ENCODE measurements at places on chromosomes 4 and X. TPM values are rescaled to one million over a fixed set of nuclear protein-coding genes. Genes with fewer than 3 reads are reported as not detected.

The IL21 gene
- not detected for total RNA-seq

The FDCSP gene
- total RNA-seq = not detected

The FREM3 gene
- total RNA-seq = not detected

The NSUN7 gene
- 1.6 TPM for total RNA-seq

The TMEM187 gene
- 6.7 TPM for total RNA-seq

The TEX13C gene
- not detected for total RNA-seq

The RAB40A gene
- not detected for total RNA-seq

The RBM47 gene
- total RNA-seq = 2.0 TPM

The CXCL11 gene
- total RNA-seq = 6.4 TPM

The FRAS1 gene
- 23.1 TPM for total RNA-seq

The ANXA3 gene
- total RNA-seq = 116 TPM

The CXCL13 gene
- total RNA-seq = not detected

The LONRF3 gene
- total RNA-seq = 5.2 TPM

The PRRG3 gene
- not detected for total RNA-seq

The THAP9 gene
- total RNA-seq = 2.3 TPM

The TRIM61 gene
- total RNA-seq = not detected

The STOX2 gene
- total RNA-seq = 1.1 TPM

The OPRPN gene
- total RNA-seq = not detected

The MAGEA9B gene
- not detected for total RNA-seq

The UGT2A1 gene
- total RNA-seq = not detected

The GC gene
- not detected for total RNA-seq

The PAGE4 gene
- total RNA-seq = not detected

The ESX1 gene
- not detected for total RNA-seq

The GJB1 gene
- not detected for total RNA-seq

The TREX2 gene
- total RNA-seq = 1.4 TPM

The CLTRN gene
- total RNA-seq = 2.1 TPM

The IL3RA gene
- total RNA-seq = 77.7 TPM
